Kidney tubule cell (primary cell): ENCODE measurements at places on chromosomes 1 and 21.

DNA sequence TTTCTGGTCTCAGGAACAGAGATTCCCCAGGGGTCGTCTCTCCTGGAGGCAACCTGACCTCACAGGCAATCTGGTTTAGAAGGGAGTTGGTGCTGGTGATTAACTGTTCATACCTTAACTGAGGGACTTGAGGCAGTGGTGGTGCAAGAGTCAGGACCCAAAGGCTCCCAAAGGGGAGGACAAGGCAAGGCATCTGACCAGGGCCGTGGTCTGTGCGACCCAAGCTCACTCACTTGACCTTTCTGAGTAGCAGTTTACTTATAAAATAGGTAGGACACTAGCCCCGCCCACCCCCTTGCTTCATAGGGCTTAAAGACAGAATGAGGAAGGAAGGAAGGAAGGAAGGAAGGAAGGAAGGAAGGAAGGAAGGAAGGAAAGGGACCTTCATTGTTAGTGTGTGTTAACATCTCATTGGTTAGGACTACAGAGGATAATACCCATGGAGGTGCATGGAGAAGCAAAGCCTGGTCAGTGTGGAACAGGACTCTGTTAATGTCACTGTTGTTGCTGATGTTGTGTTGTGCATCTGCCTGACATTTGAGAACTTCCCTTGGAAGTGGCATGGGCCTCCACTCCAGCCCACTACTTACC lies 4.6 kb upstream of the KCNA2 start:
- DNase-seq = no peak

DNA sequence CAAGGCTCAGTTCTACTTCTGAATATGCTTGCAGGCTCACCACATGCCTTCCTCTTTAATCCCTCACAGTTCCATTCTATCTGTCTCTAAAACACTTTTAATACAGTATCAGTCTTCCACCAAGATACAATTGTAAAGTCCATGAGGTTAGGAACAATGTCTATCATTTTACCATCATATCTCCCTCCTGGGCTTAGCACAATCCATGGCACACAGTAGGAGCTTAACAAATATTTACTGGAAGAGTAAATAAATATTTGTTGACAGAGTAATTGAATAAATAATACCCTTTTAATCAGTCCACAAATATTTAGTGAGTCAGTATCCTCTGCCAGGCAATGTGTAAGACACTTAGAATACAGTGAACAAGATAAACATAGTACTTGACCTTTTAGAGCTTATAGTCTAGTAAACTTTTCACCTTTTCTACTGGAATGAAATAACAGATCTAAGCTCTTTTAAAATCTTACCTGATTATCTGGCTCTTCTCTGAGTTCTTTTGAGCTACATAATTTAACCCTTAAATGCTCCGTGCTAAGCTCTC lies 12.7 kb upstream of the GADD45A start:
- DNase-seq = no peak

GRCh38 chr21:43957128-43957571 lies 55.0 kb upstream of the TRAPPC10 start:
- DNase-seq = no peak

GRCh38 chr1:9269078-9269501 lies 23.6 kb upstream of the SPSB1 start:
- peak; percentile 37 for DNase-seq

- DNase-seq = peak; percentile 1
Observed at GRCh38 chr21:23639721-23640120, 1967.6 kb downstream of the MRPL39 start.

- peak; percentile 97 for DNase-seq
Observed at GRCh38 chr1:203152158-203153034, 23.2 kb downstream of the MYBPH start.

DNA sequence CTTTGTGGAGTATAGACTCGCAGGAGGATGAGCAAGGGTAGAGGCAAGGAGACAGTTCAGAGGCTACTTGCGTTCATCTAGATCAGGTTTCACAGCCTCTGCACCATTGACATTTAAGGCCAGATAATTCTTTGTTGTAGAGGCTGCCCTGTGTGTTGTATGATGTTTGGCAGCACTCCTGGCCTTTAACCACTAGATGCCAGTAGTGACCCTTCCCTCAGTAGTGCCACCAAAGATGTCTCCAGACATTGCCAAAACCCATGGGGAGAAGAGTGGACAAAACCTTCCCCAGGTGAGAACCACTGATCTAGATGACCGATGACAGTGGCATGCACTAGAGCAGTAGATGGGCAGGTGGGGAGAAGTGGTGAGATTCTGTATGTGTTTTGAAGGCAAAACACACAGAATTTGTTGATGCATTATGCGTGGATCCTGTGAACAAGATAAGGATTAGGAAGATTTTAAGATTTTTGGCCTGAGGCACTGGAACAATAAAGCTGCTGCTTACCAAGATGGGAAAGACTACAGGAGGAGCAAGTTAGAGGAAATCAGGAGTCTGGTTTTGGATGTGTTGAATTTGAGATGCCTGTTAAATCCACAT lies 9.9 kb upstream of the COG2 start:
- peak; percentile 65 for DNase-seq

- DNase-seq = peak; percentile 87
Observed at GRCh38 chr1:3530926-3531818, 76.7 kb downstream of the ARHGEF16 start.

DNA sequence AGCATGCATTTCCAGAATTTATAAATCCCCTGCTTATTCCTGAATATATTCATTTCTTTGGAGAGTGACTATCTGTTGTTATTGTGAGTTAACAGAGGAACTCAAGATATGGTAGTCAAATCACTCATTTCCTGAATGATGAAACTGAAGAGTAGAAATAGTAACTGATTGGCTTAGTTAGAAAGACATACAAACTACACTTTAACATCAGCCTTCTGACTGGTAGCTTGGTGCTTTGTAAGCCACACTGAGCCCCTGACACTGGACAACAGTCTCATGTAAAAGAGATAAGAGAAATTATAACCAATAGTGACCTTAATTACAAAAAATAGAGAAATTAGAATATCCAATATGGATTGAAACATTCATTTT lies 4.8 kb downstream of the GBP7 start:
- DNase-seq = no peak

GRCh38 chr1:145990249-145990855 lies 6.0 kb downstream of the TXNIP start:
- DNase-seq = no peak

DNA sequence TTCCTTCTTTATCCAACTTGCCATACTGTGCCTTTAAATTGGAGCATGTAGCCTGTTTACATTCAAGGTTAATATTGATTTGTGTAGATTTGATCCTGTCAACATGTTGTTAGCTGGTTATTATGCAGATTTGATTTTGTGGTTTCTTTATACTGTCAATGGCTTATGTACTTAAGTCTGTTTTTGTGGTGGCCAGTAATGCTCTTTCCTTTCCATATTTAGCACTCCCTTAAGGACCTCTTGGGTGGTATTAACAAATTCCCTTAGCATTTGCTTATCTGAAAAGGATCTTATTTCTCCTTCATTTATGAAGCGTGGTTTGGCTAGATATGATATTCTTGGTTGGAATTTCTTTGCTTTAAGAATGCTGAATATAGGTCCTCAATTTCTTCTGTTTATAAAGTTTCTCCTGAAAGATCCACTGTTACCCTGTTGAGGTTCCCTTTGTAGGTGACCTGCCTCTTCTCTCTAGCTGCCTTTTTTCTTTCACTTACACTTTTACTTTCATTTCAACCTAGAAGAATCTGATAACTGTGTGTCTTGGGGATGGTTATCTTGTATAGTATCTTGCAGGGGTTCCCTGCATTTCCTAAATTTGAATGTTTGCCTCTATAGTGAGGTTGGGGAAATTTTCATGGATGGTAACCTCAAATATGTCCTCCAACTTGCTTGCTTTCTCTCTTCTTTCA lies 86.9 kb upstream of the NEGR1 start:
- DNase-seq = no peak

DNA sequence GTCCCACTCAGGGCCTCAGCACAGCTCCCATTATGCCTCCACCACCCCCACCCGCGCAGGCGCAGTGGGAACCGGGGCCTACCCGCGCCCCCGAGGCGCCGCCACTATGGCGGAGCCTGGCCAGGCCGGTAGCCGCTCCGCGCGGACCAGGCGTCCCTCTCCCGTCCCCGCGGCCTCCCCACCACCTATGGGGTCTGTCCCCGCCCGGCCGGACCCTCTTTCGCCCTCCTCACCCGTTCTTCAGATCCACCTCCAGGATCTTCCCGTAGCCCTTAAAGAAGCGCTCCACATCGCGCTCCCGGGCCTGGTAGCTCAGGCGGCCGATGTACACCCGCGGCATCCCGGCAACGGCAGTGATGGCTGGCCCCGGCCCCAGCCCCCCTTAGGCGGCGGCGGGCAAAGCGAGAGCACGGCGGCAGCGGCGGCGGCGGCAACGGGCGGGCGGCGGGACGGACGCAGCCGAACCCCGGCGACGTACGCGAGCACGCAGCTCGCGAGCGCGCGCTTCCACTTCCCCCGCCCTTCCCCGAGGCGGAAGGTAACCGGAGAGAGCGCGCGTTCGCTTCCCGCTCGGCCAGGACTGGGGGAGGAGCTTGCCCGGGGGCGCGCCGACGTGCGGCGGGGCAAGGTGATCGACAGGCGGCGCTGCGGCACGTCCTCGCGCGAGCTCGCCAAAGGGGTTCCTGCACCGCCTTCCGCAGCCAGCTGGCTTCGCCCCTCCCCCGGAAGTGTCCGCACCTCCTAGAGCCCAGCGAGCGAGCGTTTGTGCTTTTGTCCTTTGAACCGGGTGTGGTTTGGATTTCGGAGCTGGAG lies at the start of gene SRSF4:
SRSF4 (minus strand) TSS at position 488 of the 813 bp plus-strand sequence; CDS start at position 340, 148 bp downstream.
- peak; percentile 99 for DNase-seq

DNA sequence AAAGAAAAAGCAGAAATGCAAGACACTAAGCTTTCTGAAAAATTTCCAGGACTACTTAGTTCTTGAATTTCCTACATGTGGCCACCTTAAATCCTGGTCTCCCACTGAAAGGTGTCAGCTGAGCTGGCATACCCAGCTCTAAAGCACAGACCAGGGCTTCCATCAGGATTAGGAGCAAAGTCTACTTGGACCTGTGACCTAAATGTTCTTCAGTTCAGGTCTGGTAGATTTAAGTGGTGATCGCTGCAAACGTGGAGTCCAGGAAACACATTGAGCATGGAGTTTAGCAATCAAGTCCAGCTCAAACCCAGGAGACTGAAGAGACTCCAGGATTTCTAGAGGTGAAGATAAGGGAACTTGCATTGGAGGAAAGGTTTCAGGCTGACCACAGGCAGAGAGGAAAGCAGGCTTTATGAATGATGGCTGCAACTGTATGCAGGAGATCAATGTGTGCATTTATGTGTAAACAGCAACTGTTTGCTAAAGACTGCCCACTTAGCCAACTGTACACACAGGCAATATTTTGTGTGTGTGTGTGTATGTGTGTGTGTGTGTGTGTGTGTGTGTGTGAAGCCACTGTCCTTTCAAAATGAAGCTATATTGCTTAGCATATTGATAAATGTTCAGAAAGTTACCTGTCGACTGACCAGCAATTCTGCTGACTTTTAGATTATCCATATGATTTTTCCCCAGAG lies 75.2 kb downstream of the LMX1A start:
- DNase-seq = no peak

DNA sequence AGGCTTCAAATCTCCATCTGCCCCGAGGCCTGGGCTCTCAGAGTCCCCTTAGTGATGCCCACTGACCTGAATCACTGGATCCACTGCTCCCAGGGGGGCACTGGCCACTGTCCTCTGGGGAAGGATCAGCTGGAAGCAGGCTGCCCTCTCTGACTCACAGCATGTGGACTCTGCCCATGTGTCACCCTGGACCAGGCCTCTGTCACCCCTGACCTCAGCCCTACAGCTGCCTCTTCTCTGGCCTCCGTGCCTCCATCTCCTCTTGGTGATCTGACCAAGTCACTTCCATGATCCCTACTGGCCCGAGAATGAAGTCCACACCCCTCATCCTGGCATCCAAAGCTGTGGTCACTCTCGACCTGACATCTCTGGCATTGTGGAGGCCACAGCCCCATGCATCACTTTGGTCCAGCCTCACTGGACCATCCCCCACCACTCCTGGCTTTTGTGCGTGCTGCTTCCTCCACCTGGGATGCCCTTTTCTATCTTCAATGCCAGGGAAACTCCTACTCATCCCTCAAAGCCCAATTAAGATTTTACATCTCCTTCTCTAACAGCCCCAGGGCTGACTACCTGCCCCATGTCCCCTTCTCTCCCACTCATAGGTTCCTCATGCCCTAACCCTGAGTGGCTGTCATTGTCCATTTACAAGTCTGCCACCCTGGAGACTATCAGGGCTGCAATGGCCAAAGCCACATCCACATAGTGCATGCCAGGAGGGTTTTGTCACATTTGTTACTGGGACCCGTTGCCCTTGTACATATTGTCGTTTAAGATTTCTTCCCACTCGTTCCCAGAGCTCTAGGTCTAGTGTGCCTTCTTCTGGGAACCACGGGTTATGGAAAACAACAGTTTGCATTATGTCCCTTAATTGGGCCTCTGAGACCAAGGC lies 685.0 kb downstream of the MATN1 start:
- no peak for DNase-seq

DNA sequence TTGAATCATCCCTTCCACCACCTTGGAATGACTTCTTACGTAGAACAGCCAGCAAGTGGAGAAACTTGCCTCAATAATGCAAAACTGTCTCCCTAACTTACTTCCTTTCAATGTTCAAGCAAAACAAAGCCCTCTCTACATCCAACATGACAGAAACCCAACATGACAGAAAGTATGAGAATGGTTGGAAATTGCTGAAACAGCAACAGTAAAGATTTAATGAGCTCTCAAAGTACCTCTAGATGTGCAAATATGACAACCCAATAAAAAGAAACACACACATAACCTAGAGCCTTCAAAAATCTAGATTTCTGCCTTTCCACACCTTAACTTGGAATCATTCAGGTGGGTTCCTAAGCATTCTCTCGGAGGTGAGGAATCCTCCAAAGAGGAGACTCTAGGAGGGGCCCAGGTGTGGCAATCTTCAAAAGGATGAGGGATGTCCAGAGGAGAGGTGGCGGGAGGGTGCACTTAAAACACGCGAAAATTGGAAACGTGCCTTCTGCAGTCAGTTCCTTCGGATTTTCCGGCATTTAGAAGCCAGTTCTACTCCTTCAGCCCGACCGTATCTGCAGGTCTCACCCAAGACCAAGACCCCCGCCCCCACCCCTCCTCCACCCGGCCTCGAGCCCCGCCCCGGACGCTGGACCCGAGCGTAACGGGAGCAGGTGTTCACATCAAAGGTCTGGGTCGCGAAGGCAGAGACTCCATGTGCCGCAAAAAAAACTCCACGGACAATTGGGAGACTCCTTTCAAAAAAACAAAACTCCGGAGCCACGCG lies 996 bp upstream of the MGST3 start:
- DNase-seq = no peak

GRCh38 chr21:41247561-41248545 lies 68.7 kb upstream of the FAM3B start:
- DNase-seq = no peak

DNA sequence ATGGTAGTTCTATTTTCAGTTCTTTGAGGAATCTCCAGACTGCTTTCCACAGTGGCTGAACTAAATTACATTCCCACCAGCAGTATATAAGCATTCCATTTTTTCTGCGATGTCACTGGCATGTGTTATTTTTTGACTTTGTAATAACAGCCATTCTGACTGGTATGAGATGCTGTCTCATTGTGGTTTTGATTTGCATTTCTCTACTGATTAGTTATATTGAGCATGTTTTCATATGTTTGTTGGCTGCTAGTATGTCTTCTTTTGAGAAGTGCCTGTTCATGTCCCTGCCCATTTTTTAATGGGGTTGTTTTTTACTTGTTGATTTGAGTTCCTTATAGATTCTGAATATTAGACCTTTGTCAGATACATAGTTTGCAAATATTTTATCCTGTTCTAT lies 87.9 kb downstream of the RPS6KC1 start:
- DNase-seq = no peak

GRCh38 chr1:66809736-66810326 lies 8.8 kb upstream of the INSL5 start:
- DNase-seq = peak; percentile 46

GRCh38 chr1:39258146-39258924 lies 53.8 kb downstream of the MACF1 start:
- DNase-seq = peak; percentile 74
